ENCODE measurements at places on chromosomes 3 and 15.
A peak's percentile ranks its signal among the peaks of the same experiment; 100 is the strongest.

DNA sequence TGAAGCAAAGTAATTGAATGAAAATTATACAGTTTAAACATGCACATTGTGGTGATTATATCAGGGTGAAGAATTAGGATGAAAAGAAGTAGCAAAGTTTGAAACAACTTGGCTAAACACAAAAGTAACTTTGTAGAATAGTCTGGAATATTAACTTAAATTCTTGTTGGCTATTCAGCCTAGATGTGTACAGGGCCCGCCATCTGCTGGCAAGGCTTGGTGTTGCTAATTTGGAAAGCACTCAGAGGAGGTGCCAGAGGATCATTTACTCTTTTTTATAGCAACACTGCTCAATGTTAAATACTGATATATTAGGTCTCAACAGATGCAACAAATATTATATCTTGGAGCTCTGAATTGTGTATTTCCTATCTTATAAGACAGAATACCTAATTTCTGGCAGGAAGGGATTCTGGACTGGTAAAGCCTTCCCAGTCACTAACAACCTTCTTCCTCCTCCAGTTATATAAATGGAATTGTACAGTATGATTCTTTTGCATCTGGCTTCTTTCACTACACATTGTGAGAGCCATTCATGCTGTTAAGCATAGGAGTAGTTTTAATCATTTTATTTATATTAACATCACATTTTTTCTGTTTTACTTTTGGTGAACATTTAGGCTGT lies 36.1 kb downstream of the TTC23 start:
- no peak overlapping the region for H3K4me3 ChIP-seq
- no peak overlapping the region for H3K27ac ChIP-seq
- peaks cover 2% of the 10 kb centered on the region for H3K36me3 ChIP-seq
- peak; percentile 9 for DNase-seq
- H3K4me1 ChIP-seq = no peaks in the 10 kb centered on the region

GRCh38 chr15:83320844-83321243 lies 36.4 kb upstream of the BNC1 start:
- no peak overlapping the region for H3K27ac ChIP-seq
- DNase-seq = no peak
- H3K4me3 ChIP-seq = no peak overlapping the region
- H3K27me3 ChIP-seq = no peaks in the 10 kb centered on the region
- no peaks in the 10 kb centered on the region for H3K4me1 ChIP-seq

GRCh38 chr3:72899349-72899765 lies 11.5 kb downstream of the GXYLT2 start:
- no peaks in the 10 kb centered on the region for H3K36me3 ChIP-seq
- DNase-seq = no peak
- no peaks in the 10 kb centered on the region for H3K4me1 ChIP-seq
- H3K27me3 ChIP-seq = no peaks in the 10 kb centered on the region
- H3K4me3 ChIP-seq = no peak overlapping the region
- no peak overlapping the region for H3K27ac ChIP-seq

- H3K4me3 ChIP-seq = no peak overlapping the region
- no peaks in the 10 kb centered on the region for H3K27me3 ChIP-seq
- no peak overlapping the region for H3K27ac ChIP-seq
Observed at GRCh38 chr3:143850877-143851276, 2.6 kb upstream of the SLC9A9 start.

GRCh38 chr3:80424951-80425350 lies 657.2 kb upstream of the ROBO1 start:
- H3K4me3 ChIP-seq = no peak overlapping the region
- no peaks in the 10 kb centered on the region for H3K4me1 ChIP-seq
- no peaks in the 10 kb centered on the region for H3K27me3 ChIP-seq
- no peak overlapping the region for H3K27ac ChIP-seq
- H3K36me3 ChIP-seq = no peaks in the 10 kb centered on the region

- H3K27ac ChIP-seq = no peak overlapping the region
- H3K27me3 ChIP-seq = no peaks in the 10 kb centered on the region
- 0 out of 2 replicates have a peak, but pooled peaks cover 1% of the 10 kb centered on the region for H3K4me1 ChIP-seq
- no peak overlapping the region for H3K4me3 ChIP-seq
Observed at GRCh38 chr3:150146991-150147761, 176.5 kb upstream of the PFN2 start.

DNA sequence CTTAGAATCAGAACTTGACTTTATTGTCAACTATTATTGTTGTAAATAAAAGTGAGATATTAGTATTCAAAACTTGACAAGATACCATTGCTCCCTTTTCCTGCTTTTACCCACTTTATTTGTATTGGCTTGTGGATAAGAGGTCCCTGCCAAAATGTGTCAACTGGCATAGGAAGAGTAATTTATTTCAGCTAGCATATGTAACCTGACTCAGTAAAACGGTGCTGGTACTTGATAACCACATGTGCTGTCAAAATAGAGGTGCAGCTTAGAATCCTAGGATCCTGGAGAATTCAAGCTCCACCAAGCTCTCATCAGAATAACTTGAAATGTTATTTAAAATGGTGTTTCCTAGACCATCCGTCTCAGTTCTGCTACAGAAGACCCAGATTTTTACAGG lies 90.2 kb upstream of the TGFBR2 start:
- H3K27me3 ChIP-seq = no peaks in the 10 kb centered on the region
- H3K36me3 ChIP-seq = no peaks in the 10 kb centered on the region
- H3K27ac ChIP-seq = no peak overlapping the region
- no peaks in the 10 kb centered on the region for H3K4me1 ChIP-seq
- no peak overlapping the region for H3K4me3 ChIP-seq

GRCh38 chr3:14831916-14832450 lies 13.2 kb downstream of the FGD5 start:
- peaks cover 3% of the 10 kb centered on the region for H3K4me1 ChIP-seq
- no peaks in the 10 kb centered on the region for H3K27me3 ChIP-seq
- DNase-seq = no peak
- H3K36me3 ChIP-seq = no peaks in the 10 kb centered on the region
- no peak overlapping the region for H3K27ac ChIP-seq
- H3K4me3 ChIP-seq = no peak overlapping the region

DNA sequence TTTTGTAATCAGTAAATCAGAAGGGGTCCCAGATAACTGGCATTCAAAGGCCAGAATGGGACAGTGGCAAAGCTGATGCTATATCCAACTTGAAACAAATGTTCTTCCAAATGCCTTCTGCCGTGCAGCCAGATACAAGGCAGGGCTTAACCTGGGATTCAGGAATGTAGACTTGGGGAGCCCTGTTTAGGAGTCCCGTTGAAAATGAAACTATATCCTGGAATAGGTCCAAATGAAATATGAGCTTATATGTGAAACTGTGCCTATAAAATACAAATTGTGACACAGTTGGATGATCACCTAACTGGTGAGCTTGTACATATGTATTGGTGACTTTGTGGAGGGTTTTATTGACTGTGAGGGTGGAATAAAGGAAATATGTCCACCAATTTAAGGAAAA lies 28.7 kb downstream of the FRMD4B start:
- no peak overlapping the region for H3K4me3 ChIP-seq
- no peaks in the 10 kb centered on the region for H3K27me3 ChIP-seq
- H3K36me3 ChIP-seq = no peaks in the 10 kb centered on the region
- DNase-seq = no peak
- no peaks in the 10 kb centered on the region for H3K4me1 ChIP-seq
- H3K27ac ChIP-seq = no peak overlapping the region

- no peaks in the 10 kb centered on the region for H3K27me3 ChIP-seq
- H3K36me3 ChIP-seq = no peaks in the 10 kb centered on the region
- H3K4me3 ChIP-seq = no peak overlapping the region
- no peak overlapping the region for H3K27ac ChIP-seq
Observed at GRCh38 chr15:66167854-66168253, 85.7 kb downstream of the MEGF11 start.

- H3K36me3 ChIP-seq = no peaks in the 10 kb centered on the region
- peaks cover 1% of the 10 kb centered on the region for H3K4me1 ChIP-seq
- DNase-seq = no peak
- H3K27me3 ChIP-seq = no peaks in the 10 kb centered on the region
- no peak overlapping the region for H3K4me3 ChIP-seq
- no peak overlapping the region for H3K27ac ChIP-seq
Observed at GRCh38 chr3:63047068-63047467, 171.9 kb upstream of the CADPS start.

- no peak overlapping the region for H3K4me3 ChIP-seq
- no peaks in the 10 kb centered on the region for H3K27me3 ChIP-seq
- H3K27ac ChIP-seq = no peak overlapping the region
- DNase-seq = no peak
Observed at GRCh38 chr3:54206874-54207273, 84.5 kb downstream of the CACNA2D3 start.

DNA sequence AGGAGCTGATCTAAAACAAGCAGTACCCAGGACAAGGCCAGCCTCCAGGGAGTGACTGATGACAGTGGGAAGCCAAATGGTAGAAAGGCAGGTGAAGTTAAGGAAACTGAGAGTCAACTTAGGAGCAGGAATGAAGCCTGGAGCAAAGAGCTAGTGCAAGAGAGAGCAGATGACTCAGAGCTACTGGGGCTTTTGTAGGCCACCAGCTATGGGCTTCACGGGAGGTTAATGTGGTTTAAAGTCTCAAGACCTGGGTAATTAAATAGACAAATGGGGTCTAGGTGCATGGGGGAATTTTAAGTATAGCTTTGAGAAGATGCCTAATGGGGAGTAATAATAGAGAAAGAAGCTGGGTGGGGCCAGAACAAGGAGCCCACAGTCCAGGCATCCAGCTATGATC lies 3.1 kb downstream of the CD86 start:
- H3K4me3 ChIP-seq = no peak overlapping the region
- no peak overlapping the region for H3K27ac ChIP-seq
- DNase-seq = no peak
- H3K4me1 ChIP-seq = 0 out of 2 replicates have a peak, but pooled peaks cover 1% of the 10 kb centered on the region

DNA sequence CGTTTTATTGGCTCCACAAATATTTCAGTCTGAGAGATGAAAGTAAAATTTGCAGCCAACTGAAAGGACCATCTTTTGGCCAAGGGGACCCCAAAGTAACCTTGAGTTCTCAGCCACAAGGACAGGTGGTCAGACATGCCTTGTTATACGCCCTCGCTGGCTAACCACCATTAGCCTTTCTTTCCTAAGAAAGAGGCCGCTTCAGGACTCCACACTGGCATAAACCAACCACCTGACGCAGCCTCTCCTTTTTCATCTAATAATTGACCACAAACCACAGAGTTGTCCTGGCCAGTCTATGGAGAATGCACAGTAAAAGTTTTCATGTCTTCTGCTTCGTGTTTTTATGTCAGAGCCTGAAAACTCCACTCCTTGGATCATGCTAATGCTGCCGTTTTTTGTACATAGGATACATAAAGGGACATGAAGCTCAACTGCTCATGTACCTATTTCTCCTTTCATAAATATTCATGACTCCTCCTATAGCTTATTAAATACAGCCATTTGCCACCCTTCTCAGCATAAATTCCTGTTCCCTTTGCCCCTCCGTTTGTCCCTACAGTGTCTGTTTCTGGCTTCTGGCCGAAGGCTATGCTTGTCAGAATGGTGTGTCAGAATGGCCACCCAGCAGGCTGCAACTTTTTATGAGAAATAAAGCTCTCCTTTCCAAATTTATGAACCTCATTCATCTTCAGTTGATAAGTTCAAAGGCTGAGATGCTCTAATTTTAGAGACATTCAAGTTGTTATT lies 374.1 kb upstream of the RBMS3 start:
- no peaks in the 10 kb centered on the region for H3K27me3 ChIP-seq
- no peaks in the 10 kb centered on the region for H3K36me3 ChIP-seq
- H3K27ac ChIP-seq = no peak overlapping the region

DNA sequence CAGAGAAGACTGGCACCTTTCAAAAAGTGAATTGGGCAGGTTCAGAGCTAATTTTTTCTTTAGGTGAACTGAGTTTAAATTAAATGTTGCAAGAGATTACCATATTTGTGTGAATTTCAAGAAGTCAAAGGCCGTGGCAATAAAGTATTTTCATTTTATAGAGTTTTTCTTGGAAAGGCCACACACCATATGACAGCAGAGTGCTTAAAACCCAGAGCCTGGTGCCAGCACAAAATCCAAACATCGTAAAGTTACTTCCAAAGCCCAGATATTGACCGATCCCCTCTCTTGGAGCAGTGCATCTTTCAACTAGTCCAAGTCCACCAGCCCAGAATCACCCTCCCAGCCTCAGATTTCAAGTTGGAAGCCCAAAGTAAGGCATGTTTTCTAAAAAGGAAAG lies 164.5 kb downstream of the VGLL4 start:
- no peak overlapping the region for H3K27ac ChIP-seq
- no peaks in the 10 kb centered on the region for H3K36me3 ChIP-seq
- H3K4me1 ChIP-seq = peaks cover 5% of the 10 kb centered on the region
- DNase-seq = no peak
- no peaks in the 10 kb centered on the region for H3K27me3 ChIP-seq

- H3K4me3 ChIP-seq = no peak overlapping the region
- peaks cover 9% of the 10 kb centered on the region for H3K4me1 ChIP-seq
- no peak overlapping the region for H3K27ac ChIP-seq
Observed at GRCh38 chr15:73385205-73385604, 16.4 kb upstream of the HCN4 start.
